HT-29 (cell line): ENCODE measurements at places on chromosomes 5 and 9. TPM values are rescaled to one million over a fixed set of nuclear protein-coding genes. Genes with fewer than 3 reads are reported as not detected.

Gene LRRC19
- 0.08 TPM in 1 of 2 replicates, not detected in the other for total RNA-seq

Gene ANKS6
- total RNA-seq: 43.7 and 47.8 TPM in 2 replicates

Gene PCDHGA2
- 0.03 and 0.05 TPM in 2 replicates for total RNA-seq

Gene SET
- total RNA-seq: 403 and 420 TPM in 2 replicates

Gene HCN1
- total RNA-seq: not detected in 2 replicates
